ENCODE measurements at places on chromosomes 3 and 15. TPM values are rescaled to one million over a fixed set of nuclear protein-coding genes. Genes with fewer than 3 reads are reported as not detected.

Gene FXR1
- 328 TPM for total RNA-seq

Gene GPR62
- 0.15 TPM for total RNA-seq

Gene ADGRG7
- total RNA-seq = not detected

Gene GP9
- total RNA-seq = not detected

Gene GLDN
- 10.8 TPM for total RNA-seq

Gene FOXB1
- not detected for total RNA-seq

Gene XCR1
- not detected for total RNA-seq

Gene RPL39L
- 4.1 TPM for total RNA-seq

Gene ZNF35
- total RNA-seq = 4.7 TPM

Gene SLC22A14
- total RNA-seq = not detected

Gene GOLGA8M
- 1.4 TPM for total RNA-seq

Gene MORC1
- total RNA-seq = not detected

Gene OCA2
- total RNA-seq = 0.15 TPM

Gene ZCWPW2
- total RNA-seq = 3.1 TPM

Gene CHRM5
- total RNA-seq = not detected

Gene SLC28A1
- 0.50 TPM for total RNA-seq

Gene DLEC1
- total RNA-seq = 1.1 TPM

Gene MCF2L2
- 0.25 TPM for total RNA-seq

Gene IQCH
- total RNA-seq = 0.64 TPM

Gene P3H2
- 1.2 TPM for total RNA-seq

Gene SCN5A
- 133 TPM for total RNA-seq

Gene SLC30A4
- 3.2 TPM for total RNA-seq

Gene MITF
- 69.4 TPM for total RNA-seq

Gene IMPG2
- 0.20 TPM for total RNA-seq

Gene IQCB1
- total RNA-seq = 6.3 TPM

Gene PDZRN3
- 147 TPM for total RNA-seq

Gene CPLX3
- total RNA-seq = 4.1 TPM

Gene ENTPD3
- 0.12 TPM for total RNA-seq

Gene ADAMTSL3
- total RNA-seq = 9.2 TPM

Gene MYO1E
- total RNA-seq = 36.4 TPM

Gene NR2E3
- not detected for total RNA-seq

Gene CADPS
- 14.3 TPM for total RNA-seq

Gene CHRNA3
- total RNA-seq = not detected

Gene DUOXA2
- total RNA-seq = not detected

Gene PXK
- total RNA-seq = 12.9 TPM

Gene SOX14
- total RNA-seq = not detected

Gene PLCH1
- 0.50 TPM for total RNA-seq

Gene ZDHHC23
- 3.4 TPM for total RNA-seq

Gene WDR73
- total RNA-seq = 10.5 TPM

Gene P2RY14
- 4.4 TPM for total RNA-seq

Gene ASB14
- total RNA-seq = 14.1 TPM

Gene KLF13
- total RNA-seq = 85.3 TPM

Gene SLC25A36
- 86.2 TPM for total RNA-seq

Gene ALDH1A2
- total RNA-seq = 10.4 TPM

Gene SYNPR
- not detected for total RNA-seq

Gene ESYT3
- 1.2 TPM for total RNA-seq

Gene HRH1
- total RNA-seq = 1.4 TPM

Gene BLM
- total RNA-seq = 35.9 TPM

Gene NIT2
- 47.3 TPM for total RNA-seq

Gene COL6A5
- not detected for total RNA-seq

Gene WWTR1
- 40.0 TPM for total RNA-seq

Gene TMEM158
- total RNA-seq = 0.82 TPM

Gene SI
- not detected for total RNA-seq

Gene TTC21A
- total RNA-seq = 1.1 TPM

Gene CGNL1
- 15.2 TPM for total RNA-seq

Gene TM4SF18
- total RNA-seq = 11.6 TPM
